ENCODE measurements at places on chromosomes 4 and X.

- no peak for DNase-seq
These were observed 9.5 kb upstream of the CXCR3 start for GRCh38 chrX:71627588-71628404.

DNA sequence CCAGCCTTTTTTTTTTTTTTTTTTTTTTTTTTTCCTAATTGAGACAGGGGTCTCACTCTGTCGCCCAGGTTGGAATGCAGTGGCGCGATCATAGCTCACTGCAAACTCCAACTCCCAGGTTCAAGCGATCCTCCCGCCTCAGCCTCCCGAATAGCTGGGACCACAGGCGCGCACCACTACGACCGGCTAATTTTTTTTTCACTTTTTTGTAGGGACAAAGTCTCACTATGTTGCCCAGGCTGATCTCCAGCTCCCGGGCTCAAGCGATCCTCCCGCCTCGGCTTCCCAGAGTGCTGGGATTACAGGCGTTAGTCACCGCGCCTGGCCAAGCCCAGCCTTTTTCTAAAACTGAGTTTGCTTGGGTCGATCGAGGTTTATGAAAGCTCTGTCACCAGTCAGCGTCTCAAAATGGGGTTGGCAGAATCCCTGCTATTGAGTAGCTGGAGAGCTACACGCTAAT is 1.3 kb upstream of the OTUD5 start:
- no peak for DNase-seq

- DNase-seq = no peak
These were observed 103.0 kb downstream of the SYNPO2 start for GRCh38 chr4:118991686-118992085.

DNA sequence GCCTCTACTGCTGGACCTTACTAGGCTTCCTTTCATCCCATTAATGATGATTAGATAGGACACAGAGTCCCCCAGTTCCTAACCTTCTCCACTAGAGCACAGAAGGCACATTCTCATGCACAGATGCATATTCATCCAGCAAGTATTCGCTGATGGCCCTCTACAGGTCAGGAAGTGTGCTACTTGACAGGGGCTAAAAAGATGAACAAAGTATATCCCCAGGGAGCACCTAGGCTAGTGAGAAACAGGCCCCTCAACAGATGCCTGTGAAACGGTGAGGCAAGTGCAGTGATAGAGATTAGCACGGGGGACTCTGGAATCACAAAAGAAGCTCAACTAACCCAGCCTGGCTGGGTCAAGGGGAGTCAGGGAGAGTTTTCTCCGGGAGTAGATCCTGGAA is 95.8 kb downstream of the MGST2 start:
- DNase-seq = peak; percentile 10

- DNase-seq = no peak
These were observed 34.3 kb downstream of the ADH7 start for GRCh38 chr4:99400831-99401230.

GRCh38 chr4:153039542-153040185 is 103.5 kb downstream of the FHDC1 start:
- no peak for DNase-seq

DNA sequence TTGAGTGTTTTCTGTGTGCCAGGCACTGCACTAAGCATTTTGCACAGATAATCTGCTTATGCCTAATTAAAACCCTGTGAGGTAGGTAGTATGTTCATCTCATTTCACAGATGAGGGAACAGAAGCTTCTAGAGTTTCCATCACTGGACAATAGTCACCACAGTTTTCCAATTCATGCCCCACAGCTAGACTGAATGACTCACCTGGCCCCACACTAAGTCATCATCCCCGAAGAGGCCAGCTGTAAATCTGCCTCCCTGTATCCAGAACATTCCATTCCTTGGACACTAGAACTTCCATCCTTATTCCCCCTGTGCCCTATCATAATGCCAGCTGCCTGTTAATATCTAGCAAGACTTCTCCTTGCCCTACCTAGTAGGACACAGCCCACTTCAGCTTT is 40.9 kb upstream of the NYX start:
- DNase-seq = no peak

DNA sequence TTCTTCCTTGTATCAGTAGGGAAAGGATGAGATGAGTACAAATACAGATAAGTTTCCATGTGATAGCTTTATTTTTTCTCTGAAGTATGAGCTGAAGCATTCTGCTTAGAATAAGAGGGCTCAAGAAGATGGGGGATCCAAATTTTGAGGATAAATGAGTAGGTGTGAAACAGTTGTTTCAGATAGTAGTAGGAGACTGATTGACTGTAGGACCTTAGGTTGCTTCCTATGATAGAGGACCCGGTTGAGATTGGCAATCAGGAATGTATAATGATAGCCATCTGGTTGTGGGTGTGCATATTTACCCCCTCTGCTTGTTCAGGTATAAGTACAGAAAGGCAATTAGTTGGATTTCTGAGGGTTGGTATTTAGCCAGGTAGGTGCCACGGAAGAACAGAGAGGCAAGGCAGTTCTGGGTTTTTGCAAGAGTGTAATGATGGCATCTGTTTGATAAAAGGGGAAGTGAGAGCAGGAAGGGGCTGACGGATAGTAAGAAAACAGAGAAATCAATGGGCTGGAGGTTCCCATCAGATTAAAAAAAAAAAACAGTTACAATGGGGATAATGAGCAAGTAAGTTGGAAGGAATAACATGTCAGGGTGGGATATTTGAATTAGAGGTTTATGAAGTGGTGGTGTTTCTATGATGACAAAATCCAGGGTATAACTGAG is 13.7 kb downstream of the OCRL start:
- DNase-seq = peak; percentile 2

GRCh38 chrX:68652326-68653170 is 5.1 kb downstream of the STARD8 start:
- no peak for DNase-seq

DNA sequence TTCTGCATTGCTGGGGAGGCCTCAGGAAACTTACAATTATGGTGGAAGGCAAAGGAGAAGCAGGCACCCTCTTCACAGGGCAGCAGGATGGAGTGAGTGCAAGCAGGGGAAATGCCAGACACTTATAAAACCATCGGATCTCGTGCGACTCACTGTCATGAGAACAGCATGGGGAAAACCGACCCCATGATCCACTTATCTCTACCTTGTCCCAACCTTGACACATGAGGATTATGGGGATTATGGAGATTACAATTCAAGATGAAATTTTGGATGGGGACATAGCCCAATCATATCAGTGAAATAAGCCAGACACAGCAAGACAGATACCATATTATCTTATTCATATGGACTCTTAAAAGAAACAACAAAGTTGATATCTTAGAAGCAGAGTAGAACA is 134.9 kb downstream of the C4orf33 start:
- DNase-seq = no peak

DNA sequence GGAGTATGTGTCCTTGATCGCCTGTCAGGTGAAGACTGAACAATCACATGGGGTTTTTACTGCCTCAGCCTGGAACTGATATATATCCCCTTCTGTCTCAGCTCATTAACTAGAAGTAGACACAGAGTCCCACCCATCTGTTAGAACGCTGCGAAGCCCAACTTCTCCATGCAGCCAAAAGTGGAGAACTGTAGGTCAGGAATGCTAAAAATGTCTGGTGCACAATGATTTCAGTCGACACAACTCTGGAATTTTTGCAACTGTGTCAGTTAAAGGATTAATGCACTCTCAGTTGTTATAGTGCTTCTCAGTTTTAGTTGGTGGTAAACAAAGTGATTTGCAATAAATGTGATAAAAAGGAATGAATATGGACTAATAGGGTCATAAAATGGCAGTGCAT is 287.2 kb downstream of the INPP4B start:
- no peak for DNase-seq

- no peak for DNase-seq
These were observed 289.0 kb downstream of the HNRNPD start for GRCh38 chr4:82084747-82085146.
